Midbrain (tissue), 1 donor: ENCODE measurements at places on chromosomes 7 and 10.

DNA sequence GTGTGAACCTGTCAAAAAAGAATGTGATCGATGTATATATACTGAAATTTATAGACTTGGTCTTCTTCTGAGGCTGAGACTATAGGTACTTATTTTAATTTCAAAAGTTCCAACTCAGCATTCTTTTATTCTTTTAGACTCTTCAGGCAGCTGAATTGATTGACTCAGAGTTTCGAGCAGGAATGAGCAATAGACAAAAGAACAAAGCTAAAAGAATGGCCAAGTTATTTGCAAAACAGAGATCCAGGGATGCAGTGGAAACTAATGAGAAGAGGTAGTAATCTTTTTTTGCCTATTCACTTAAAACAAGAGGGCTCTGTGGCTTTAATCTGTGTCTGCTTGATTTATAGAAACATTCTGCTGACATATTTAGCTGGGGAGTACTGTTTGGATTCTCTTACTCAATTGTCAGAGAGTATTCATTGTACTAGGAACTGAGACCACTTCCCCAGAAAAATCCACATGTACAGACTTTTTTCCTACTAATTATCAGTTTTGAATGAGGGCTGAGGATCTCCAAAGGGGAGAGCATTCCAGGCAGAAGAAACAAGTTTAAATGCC is 30.1 kb downstream of the BTAF1 start:
- no peak for DNase-seq

DNA sequence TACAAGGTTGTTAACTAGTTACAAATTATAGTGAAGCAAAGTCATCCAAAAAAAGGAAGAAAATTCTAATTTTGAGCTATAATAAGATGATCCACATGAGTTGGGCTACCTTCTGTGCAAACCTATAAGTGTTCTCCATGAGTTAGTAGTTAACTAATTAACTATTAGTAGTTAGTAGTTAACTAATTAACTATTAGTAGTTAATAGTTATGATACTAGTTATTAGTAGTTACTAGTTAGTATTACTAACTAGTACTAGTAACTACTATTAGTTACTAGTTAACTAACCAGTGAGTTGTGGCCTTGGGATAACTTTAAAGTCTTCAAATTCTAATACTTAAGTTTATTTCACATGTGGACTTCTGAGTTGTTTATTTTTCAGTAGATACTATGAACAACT is 453.4 kb upstream of the GRM3 start:
- no peak for DNase-seq

GRCh38 chr10:11783558-11783865 is 39.6 kb upstream of the PROSER2 start:
- DNase-seq, result no peak

GRCh38 chr10:94005050-94005449 is 11.3 kb downstream of the PLCE1 start:
- DNase-seq, result no peak

DNA sequence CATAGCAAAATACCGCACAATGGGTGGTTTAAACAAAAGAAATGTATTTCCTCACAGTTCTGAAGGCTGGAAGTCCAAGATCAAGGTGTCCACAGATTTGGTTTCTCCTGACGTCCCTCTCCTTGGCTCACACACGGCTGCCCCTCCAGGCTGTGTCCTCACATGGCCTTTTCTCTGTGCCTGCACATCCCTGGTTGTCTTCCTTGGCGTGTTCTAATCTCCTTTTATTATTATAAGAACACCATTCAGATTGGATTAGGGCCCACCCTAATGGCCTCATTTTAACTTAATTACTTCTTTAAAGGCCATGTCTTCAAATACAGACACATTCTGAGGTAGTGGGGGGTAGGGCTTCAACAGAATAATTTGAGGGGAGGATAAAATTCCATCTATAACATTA is 87.9 kb downstream of the FZD1 start:
- DNase-seq, result no peak

- DNase-seq, result no peak
These were observed 3.5 kb upstream of the AEBP1 start for GRCh38 chr7:44100458-44101302.

DNA sequence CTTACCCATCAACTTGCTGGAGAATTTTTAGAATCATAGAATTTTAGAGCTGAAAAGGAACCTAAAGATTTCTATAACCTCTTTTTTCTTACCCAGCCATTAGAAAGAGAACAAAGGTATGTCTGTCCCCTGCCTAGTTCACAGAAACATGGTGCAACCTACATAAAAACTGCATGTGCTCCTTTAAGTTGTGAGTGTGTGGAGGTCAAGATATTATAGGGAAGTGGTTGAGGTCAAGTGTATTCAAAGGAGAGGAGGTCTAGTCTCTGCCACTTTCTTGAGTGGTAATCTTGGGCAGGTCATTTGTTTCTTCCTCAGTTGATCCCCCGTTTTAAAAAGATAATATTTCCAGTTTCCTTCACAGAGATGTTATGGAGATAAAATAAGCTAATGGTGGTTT is 6.4 kb downstream of the UBTD1 start:
- DNase-seq, result no peak

DNA sequence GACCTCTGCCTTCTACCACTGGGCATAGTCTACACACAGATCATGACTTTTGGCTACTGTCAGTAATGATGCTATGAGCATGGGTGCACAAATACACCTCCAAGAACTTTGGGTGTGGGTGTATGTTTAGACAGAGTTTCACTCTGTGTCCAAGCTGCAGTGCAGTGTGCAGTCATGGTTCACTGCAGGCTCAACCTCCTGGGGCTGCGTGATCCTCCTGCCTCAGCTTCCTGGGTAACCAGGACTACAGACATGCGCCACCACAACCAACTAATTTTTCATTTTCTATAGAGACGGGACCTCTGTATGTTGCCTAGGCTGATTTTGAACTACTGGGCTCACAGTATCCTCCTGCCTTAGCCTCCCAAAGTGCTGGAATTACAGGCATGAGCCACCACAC is 194.4 kb downstream of the NSUN6 start:
- no peak for DNase-seq

- no peak for DNase-seq
These were observed 171.9 kb upstream of the SP8 start for GRCh38 chr7:20958572-20958971.

GRCh38 chr7:150992833-150993302 is 2.1 kb downstream of the NOS3 start:
- no peak for DNase-seq

DNA sequence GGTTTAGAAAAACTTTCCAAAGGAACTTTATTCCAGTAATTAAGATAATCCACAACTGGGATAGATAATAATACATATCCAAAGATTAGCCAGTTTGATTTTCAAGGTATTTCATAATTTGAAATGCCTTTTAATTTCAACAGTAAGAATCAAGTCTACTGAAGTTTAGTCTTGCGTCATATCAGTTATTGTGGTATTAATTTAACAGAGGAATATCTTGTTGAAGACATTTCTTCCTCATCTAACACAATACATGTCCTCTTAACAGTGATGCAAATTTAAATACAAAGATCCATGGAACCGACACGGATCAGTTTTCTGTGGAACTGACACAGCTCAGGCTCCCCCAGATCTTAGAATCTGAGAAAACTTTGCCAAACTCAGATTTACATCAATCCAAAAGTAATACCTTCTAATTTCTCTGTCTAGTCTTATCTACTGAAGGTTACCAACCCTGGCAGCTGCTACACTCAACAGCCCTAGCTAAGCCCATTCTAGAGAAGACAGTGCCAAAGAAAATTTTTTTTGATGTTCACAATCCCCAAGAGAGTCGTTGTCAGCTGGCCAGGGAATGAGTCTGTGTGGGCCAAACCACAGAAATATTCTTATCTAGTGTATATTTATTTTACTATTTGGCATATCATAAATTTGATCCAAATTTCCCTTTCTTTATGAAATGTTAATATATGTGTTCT is 365.2 kb upstream of the MEOX2 start:
- DNase-seq, result no peak
